Activated effector memory CD4-positive, alpha-beta T cell treated with Interleukin-2 at 50 U/mL for 16 hours (primary cell): ENCODE measurements at places on chromosomes 2 and 18.

GRCh38 chr2:202215179-202215578 is 23.2 kb downstream of the SUMO1 start:
- no peak for DNase-seq

DNA sequence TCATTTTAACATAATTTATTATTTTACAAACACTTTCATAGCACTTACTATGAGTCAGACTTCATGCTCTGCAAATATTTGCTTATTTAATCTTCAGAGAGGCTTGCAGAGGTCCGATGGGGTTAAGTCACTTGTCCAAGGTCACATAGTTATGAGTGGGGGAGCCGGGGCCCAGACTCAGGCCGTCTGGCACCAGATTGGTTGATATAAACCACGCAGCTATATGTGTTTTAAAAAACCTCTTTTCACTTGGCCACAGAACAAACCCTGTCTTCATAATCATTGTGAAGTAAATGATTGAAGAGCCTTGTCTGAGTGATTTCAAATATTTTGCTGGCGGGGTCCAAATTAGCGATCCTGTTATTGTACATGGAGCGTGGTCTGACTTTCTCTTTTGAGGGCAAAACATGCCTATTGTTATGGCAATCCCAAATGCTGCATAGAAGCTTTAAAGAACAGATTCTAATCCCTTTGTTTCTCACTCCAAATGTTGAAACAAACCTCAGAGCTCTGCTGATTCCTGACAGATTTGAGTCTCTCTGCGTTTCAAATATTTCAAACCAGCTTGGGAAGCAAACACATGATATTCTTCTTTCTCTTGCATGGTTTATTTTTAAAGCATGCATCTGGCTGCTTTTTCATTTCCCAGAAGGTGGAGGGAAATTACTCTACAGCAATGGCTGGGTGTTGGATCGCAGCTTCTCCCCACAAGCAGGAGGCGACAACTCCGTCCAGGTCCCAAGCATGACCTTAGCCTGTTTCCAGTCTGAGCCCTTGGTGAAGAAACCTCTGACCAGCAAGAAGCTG is 142.4 kb downstream of the DDX1 start:
- DNase-seq: no peak

GRCh38 chr2:26052740-26053139 is 18.9 kb downstream of the RAB10 start:
- no peak for DNase-seq

- DNase-seq: no peak
Measured at GRCh38 chr18:67608615-67609273, 92.2 kb upstream of the DSEL start.

DNA sequence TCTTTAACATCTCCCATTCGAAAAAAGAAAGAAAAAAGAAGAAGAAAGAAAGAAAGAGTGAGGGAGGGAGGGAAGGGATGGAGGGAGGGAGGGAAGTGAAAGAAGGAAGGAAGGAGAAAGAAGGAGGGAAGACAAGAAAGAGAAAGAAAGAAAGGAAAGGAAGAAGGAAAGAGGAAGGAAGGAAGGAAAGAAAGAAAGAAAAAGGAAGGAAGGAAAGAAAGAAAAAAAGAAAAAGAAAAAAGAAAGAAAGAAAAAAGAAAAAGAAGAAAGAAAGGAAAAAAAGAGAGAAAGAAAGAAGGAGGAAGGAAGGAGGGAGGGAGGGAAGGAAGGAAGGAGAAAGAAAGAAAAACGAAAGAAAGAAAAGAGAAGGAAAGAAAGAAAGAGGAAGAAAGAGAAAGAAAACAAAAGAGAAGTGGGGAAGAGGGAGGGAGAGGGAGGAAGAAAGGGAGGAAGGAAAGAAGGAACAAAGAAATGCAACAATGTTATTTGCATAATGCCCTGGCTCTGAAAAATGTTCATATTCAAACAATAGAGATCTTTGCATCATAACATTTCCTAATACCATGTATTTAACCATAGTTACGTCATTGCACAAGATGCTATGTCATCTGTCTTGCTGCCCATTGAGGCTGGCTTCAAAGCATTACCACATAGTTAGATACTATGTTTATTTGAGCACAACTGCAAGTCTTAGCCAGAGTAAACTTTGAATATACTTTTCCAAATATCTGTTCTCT is 550.6 kb downstream of the DSC3 start:
- no peak for DNase-seq

DNA sequence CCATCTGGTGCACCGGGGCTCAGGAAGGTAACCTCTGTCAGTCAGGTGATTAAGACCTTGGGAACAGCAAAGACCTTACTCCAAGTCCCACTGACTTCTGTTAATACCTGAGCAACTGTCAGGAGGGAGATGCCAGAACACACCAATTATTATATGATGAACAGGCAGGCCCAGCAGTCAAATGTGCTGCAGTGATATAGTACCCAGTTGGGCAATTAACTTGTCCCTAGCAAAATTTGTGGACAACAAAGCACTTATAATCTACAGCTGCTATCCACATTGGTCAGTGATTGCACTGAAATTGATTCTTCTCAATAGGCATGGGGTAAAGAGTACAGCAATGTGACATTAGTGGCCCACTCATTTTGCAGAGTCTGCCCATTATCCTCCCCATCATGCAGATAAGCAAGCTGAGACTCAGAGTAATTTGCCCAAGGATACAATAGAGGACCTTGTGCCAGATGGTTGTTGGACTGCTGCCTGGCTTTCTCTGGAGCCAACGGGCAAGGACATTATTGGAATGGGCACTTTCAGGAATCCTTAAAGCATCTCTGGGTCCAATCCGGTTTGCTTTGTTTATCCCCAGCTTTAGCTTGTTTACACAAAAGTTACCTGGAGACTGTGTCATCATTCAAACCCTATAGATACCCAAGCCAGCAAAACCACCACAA is 147.6 kb downstream of the CCBE1 start:
- no peak for DNase-seq

DNA sequence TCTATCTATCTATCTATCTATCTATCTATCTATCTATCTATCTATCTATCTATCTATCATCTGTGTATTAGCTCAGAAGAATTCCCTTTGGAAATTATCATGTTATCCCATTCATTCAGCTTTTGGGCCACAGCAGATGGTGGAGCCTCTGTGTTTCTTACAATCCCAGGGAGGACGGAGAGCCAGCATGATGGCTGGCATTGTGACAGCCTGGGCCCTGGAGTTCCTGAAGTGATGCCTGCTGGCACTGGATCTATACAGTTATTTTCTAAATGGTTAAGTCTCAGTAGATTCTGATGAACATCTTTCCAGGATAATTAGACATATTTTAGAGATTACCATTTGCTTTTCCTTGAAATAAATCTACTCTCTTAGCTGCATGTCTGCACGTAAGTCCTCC is 385.4 kb upstream of the NXPH2 start:
- no peak for DNase-seq

DNA sequence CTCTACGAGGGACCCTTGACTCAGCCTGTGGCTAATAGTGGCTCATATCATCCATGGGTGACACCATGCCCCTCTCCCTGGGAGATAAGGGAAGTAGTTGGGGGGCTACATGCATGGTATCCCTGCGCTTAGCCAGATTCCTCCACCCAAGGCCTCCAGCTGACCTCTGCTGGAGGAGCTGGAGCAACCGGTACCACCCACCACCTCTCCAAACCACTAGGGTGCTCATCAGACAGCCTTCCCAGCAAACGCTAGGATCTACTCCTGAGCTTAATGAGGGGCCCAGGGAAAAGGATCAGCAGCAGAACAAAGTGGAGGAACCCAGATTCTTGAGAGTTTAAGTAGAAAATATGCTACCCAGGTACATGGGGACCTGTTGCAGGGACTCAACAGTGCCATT is 75.9 kb upstream of the CAPN13 start:
- DNase-seq: no peak

DNA sequence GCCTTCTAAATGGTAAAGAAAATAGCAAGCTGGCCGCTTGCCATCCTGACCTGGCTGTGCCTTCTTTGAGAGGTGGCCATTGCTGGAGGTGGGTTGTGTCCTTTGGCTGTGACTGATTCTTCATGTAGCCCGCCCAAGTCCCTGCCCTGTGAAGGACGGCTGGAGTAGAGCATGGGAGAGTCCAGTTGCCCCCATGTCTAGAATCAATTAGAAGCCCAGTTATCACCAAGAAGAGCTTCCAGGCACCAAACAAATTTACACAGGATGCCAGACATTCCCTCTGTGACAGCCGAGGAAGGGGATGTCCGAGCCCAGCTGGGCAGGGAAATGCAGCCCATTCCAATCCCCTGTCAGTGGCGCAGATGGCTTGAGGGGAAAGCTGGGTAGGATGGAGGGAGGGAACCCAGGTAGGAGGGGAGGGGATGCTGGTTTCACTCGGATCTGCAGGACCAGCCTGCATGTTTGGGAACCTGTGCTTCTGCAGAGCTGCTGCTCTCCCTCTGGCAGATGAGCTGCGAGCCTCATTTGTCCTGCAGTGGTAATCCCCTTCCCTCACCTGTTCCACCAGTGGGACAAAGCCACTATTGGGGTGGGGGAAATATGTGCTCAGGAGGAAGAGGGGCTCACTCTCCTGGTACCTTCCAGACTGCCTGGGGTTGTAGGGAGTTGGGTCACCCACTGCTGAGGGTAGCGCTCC is 25.7 kb upstream of the ASB18 start:
- no peak for DNase-seq

DNA sequence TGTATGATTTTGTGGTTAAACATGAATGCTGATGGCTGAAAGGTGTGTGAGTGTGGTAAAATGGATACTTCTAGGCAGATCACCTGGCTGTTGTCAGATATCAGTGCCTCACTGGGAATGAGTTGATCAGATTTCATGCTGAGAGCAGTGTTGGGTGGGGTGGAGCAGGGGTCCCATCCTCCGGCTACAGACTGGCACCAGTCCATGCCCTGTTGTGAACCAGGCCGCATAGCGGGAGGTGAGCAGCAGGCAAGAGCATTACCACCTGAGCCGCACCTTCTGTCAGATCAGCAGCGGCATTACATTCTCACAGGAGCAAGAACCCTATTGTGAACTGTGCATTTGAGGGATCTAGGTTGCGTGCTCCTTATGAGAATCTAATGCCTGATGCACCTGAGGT is 78.7 kb downstream of the GLI2 start:
- no peak for DNase-seq

DNA sequence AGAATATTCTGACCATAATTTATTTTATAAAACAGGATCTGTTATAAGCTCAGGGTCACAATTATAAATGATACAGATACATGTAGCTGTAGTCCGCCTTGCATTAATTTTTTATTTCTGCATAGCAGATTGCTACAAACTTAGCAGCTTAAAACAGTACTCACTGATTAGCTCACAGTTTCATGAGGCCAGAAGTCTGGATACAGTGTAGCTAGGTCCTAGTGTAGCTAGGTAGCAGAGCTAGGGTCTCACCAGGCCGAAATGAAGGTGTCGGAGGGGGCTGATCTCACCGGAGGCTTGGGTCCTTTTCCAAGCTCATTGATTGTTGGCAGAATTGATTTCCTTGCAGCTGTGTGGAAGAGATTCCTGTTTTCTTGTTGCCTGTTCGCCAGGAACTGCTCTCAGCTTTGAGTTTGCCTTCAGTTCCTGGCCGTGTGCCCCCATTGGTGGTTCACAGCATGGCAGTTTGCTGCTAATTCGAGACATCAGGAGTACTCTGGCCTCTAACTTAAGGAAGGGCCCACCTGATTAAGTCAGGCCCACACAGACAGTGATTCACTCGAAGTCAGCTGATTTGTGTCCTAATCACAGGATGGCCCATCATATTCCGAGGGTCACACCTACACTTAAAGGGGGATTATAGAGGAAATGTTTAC is 18.4 kb downstream of the NAPG start:
- DNase-seq: no peak

- no peak for DNase-seq
Measured at GRCh38 chr18:28963481-28963880, 786.6 kb upstream of the CDH2 start.

GRCh38 chr2:163157411-163157810 is 318.8 kb upstream of the KCNH7 start:
- no peak for DNase-seq

GRCh38 chr18:49569724-49570123 is 7.9 kb downstream of the LIPG start:
- no peak for DNase-seq

GRCh38 chr2:201258666-201259615 is 1.4 kb upstream of the CASP8 start:
- DNase-seq: no peak

GRCh38 chr18:6414723-6415417 is at the start of gene L3MBTL4:
TSS of gene L3MBTL4 (minus strand) at chr18:6414911. CDS start at chr18:6311625, 103,286 bp downstream.
- DNase-seq: no peak

- DNase-seq: no peak
Measured at GRCh38 chr2:240324312-240325015, 111.0 kb upstream of the GPC1 start.

GRCh38 chr2:38152035-38152434 is 76.1 kb upstream of the CYP1B1 start:
- DNase-seq: no peak

GRCh38 chr2:156703642-156704041 is 267.5 kb downstream of the GPD2 start:
- DNase-seq: no peak

DNA sequence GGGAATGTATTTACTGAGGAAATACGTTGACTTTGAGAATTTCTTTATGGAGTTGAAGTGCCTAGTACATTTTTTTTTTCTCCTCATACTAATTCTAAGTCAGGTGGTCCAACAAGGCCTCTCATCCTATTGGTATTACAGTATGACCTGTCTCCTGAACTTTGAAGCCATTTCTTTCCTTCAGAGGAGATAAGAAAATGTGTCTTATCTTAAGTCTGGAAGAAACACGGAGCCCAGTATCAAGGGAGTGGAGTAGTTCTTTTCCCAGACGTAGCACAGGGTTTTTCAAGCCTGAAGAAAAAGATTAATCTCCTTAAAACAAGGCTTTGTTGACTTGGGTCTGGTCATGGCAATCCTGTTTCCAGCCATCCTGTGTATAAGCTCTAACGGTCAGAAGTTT is 11.6 kb upstream of the CPS1 start:
- DNase-seq: no peak

GRCh38 chr2:43230351-43230885 is 4.0 kb upstream of the ZFP36L2 start:
- no peak for DNase-seq

GRCh38 chr2:119248311-119248710 is 24.7 kb downstream of the STEAP3 start:
- no peak for DNase-seq

GRCh38 chr2:156537141-156537540 is 101.0 kb downstream of the GPD2 start:
- DNase-seq: no peak
